ENCODE measurements at places on chromosomes 11 and 22.

- DNase-seq: no peak
These were observed 15.3 kb upstream of the APOL6 start for GRCh38 chr22:35632935-35633334.

DNA sequence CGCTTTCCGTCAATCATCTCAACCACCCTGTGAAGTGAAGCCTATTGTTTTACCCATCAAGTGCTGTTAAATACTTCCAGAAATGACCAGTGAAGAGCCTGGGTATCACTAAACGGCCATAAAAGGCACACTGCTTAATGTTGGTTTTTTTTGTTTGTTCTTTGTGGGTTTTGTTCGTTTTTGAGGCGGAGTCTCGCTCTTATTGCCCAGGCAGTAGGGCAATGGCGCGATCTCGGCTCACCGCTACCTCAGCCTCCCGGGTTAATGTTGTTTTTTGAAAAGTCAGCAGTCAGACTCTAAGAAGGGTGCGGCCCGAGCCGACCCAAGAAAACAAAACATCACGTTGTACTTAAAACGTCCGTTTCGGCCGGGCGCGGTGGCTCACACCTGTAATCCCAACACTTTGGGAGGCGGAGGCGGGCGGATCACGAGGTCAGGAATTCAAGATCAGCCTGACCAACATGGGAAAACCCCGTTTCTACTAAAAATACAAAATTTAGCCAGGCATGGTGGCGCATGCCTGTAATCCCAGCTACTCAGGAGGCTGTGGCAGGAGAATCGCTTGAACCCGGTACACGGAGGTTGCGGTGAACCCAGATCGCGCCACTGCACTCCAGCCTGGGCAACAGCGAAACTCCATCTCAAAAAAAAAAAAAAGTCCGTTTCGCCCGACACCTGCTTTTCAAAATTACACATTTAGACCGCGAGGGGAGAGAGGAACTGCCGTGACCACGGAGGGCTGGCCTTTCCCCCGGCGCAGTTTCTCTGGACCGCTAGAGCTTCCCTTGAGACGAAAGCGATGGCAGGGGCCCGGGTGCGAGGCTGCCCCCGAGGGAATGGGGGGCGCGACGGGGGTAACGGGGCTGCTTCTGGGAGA lies 714 bp downstream of the CD59 start:
- DNase-seq: peak; percentile 14

DNA sequence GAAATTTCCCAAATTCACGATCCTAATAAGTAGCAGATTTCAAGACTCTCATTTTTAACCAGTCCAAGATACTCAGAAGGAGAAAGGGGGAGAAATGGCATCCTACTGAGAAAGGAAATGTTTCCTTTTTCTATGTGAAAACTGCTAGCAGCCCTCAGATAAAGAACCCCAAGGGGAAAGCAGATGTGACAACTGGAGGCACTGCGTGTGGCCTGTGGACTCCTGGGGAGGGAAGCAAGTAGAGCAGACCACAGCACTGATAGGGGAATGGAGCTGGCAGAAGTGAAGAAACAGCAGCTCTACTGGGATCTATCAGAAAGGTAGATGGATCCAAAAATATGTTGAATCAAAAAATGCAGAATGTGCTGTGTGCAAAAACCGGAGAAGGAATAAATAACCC lies 239.7 kb upstream of the API5 start:
- DNase-seq: no peak

- DNase-seq: no peak
These were observed 9.1 kb upstream of the FLI1 start for GRCh38 chr11:128684549-128685401.

DNA sequence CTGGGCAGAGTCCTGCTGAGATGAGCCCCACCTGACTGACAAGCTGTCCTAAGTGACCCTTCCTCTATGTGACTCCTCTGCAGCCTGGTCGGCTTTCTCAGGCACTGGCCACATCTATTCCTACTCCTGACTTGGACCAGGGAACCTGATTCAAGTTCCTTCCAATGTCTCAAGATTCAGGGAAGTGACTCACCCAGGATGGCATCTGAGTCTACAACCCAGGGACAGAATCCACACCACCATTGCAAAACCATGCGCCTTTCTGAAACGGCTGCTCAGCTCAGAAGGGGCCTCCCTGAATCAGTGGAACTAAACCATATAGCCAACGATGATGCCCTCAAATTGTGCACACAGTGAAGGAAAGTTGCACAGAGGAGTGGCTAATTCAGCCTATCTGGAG lies 63.9 kb upstream of the CSNK2A3 start:
- no peak for DNase-seq

GRCh38 chr11:64003807-64004589 lies 17.8 kb downstream of the OTUB1 start:
- no peak for DNase-seq

DNA sequence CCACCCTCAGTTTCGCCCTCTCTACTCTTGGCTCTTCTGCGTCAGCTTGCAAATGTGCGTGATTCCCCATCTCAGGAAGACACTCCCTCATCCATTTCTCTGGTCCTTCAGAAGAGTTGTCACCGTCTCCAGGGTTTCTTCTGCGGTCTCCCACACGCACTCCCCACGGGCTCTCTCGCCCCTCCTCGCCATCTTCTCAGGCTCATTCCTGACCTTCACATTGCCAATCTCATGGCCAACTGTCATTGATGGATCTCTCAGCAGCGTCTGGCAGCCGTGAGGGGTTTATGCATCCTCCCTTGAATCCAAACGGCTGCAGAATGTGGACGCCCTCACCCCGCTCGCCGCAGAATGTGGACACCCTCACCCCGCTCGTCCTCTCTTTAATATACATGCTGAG lies 10.5 kb downstream of the SYNGR1 start:
- no peak for DNase-seq

- no peak for DNase-seq
These were observed 6.8 kb upstream of the ANKRD13D start for GRCh38 chr11:67282155-67282875.

GRCh38 chr11:115884800-115885534 lies 380.8 kb upstream of the CADM1 start:
- DNase-seq: no peak

DNA sequence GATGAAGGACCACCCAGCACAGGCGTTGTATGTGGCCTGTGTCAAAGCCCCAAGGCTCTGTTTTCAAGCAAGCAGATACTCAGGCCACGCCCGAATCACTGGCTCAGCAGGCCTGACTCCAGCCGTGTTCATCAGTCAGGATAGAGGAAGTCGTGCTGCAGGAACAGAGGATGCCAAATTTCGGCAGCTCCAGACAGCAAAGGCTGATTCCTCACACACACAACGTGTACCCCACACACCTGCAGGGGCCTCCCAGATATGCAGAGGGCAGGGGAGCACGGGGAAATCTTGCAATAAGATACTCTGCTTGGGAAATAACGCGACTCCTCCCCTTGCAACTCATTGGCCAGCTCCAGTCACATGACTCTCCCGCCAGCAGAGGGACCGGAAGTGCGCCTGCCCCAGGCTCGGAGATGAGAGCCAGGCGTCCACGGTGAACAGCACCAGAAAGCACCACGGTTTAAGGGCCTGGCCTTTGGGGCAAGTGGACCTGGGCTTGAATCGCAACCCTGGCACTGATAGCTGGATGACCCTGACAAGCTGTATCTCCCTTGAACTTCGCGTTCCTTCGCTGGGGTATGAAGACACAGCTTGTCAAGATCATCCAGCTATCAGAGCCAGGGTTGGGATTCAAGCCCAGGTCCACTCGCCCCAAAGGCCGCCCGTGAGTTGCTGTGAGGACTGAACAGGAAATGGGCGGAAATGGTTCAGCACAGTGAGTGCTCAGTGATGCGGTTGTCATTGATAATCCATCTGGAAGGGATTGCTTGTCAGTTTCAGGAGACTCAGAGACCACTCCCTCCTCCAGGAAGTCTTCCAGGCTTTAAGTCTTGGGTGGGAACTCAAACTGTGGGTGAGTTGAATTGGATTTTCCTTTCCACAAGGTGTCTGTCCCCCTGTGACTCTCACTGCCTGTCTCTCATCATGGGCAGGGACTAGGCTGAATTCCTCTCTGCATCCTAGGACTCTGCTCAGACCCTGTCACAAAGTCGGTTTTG lies 88.5 kb downstream of the MYEOV start:
- no peak for DNase-seq

DNA sequence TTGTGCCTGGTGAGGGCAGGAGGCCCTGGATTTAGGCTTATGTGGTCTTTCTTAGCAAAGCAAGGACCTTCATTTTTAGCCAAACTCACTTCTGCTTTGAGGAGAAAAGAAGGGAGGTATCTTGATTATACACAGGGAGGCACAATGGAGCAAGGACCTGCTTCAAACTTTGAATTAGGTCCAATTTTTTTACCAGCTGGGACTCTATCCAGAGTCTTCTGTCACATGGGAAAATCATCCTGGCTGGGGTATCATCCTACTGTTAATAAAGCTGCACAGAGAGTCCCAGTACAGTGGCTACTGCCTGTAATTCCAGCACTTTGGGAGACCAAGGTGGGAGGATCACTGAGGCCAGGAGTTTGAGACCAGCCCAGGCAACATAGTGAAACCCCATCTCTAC lies 87.8 kb downstream of the CWC15 start:
- DNase-seq: no peak

GRCh38 chr11:2741377-2742131 lies 41.8 kb upstream of the KCNQ1OT1 start:
- peak; percentile 54 for DNase-seq

GRCh38 chr11:48307760-48308386 lies 1.9 kb downstream of the OR4S1 start:
- no peak for DNase-seq

DNA sequence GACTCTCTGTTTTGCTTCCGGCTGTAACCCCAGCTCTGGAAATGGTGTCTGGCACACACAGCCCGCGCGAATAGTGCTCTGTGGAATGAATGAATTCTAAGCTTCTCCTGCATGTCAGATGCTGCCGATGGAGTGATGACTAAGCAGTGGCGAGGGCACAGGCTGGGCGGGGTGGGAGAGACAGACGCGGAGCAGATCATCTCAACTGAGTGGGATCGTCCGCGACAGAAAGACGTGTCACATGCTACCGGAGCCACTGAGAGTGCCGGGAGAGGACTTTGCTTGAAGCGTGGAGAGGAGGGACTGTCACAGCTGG lies 334.5 kb downstream of the CTTN start:
- no peak for DNase-seq

DNA sequence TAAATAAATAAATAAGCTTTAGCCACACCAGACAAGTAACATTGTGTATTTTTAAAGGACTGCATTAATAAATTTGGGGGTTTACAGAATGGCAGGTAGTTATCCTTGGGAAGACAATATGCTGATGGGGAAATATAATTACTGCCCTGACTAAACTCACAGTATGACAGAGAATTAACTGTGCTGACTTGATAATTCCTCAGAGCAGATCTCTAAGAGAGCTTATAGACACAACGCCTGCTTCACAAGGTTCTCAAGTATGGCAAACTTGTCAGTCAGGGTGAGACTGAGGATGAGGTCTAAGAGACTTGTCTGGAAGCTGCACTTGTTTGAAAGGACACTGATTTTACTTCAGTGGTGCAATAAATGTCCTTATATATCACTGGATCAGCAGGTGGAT lies 3.3 kb downstream of the OR51B4 start:
- DNase-seq: no peak

GRCh38 chr22:35315855-35316745 lies 16.4 kb downstream of the TOM1 start:
- no peak for DNase-seq

DNA sequence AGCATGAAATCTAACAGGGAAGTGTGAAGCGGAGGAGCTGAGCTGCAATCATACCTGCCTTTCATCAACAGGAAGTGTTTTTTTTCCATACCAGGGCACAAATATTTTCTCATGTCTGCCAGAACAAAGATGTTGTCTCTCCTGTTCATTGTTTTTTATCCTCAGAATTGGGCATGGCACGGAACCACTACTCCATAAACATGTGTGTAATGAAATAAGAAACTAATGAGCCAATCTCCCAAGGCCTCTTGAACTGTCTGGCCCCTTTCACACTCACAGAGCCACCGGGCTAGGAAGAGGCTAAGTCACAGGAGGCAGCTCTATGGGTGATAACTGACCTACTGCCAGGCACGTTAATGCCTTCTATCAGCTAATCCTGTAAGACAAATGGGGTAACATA lies 124.4 kb downstream of the ETS1 start:
- DNase-seq: no peak

- DNase-seq: no peak
These were observed 16.3 kb upstream of the SUSD2 start for GRCh38 chr22:24164940-24165339.

- DNase-seq: no peak
These were observed 548.5 kb downstream of the SOX6 start for GRCh38 chr11:15807827-15808226.

DNA sequence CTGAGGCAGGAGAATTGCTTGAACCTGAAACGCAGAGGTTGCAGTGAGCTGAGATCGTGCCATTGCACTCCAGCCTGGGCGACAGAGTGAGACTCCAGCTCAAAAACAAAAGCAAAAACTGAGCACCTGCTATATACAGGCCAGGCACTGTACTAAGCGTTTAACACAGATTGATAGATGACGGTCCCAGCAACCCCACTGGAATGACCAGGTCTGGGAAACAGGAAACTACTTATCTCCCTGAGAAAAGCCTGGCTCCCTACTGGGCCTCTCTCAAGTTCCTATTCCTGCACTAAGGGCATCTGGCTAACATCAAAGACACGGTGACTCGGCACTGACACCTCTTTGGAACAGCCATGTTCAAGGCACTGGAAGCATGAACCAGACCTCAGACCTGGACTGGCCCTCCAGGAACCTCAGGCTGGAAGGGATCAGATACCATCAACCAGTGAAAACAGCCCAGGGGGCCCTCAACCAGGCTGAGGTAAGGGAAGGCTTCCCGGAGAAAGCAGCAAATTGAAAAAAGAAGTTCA lies 16.6 kb downstream of the ARAP1 start:
- no peak for DNase-seq

DNA sequence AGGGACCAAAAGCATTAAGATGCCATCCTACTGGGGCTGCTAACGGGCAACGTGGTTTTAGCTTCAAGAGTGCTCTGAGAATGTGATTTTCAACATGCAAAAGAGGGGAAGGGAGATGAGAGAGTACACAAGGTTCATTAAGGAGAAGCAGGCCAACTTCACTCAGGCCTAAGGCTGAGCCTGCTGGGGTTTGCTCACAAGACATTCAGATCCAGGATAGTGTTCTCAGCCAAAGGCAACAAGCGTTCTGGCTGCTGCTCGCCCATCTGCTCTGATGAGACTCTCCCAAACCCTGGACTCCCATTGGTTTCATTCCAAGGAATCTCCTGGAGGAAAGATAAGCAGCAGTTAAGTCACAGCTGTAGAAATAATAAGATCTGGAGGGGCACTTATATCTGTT lies 23.6 kb upstream of the UPB1 start:
- DNase-seq: no peak

- DNase-seq: no peak
These were observed 163.6 kb upstream of the B3GAT1 start for GRCh38 chr11:134575504-134576230.

- no peak for DNase-seq
These were observed 4.7 kb downstream of the KCNJ1 start for GRCh38 chr11:128862406-128862805.
